Suprapubic skin (tissue), 4 donors: ENCODE measurements at places on chromosomes 2 and 18. TPM values are rescaled to one million over a fixed set of nuclear protein-coding genes. Genes with fewer than 3 reads are reported as not detected.

Gene CIDEA
- 40.0 TPM for total RNA-seq

Gene RGPD8
- total RNA-seq, result 15.2 TPM

Gene IL36RN
- 73.9 TPM for total RNA-seq

Gene BOLL
- total RNA-seq, result not detected

Gene PLGLB2
- total RNA-seq, result 2.3 TPM

Gene IL1RL1
- total RNA-seq, result 1.3 TPM

Gene IWS1
- 33.8 TPM for total RNA-seq

Gene SLC16A14
- total RNA-seq, result 9.2 TPM

Gene ADAM23
- 0.24 TPM for total RNA-seq

Gene MC5R
- not detected for total RNA-seq

Gene PLEKHH2
- total RNA-seq, result 8.9 TPM

Gene TACR1
- 0.55 TPM for total RNA-seq

Gene PCARE
- total RNA-seq, result 0.08 TPM

Gene NEB
- total RNA-seq, result 19.1 TPM

Gene RIT2
- total RNA-seq, result not detected

Gene SERPINB12
- 14.8 TPM for total RNA-seq

Gene LIMS2
- total RNA-seq, result 21.1 TPM

Gene TUBA3E
- not detected for total RNA-seq

Gene KHK
- total RNA-seq, result 4.1 TPM

Gene UGT1A3
- total RNA-seq, result not detected

Gene FEV
- not detected for total RNA-seq

Gene UGT1A8
- total RNA-seq, result 0.47 TPM

Gene SERPINB13
- 17.3 TPM for total RNA-seq

Gene EPC2
- total RNA-seq, result 28.1 TPM

Gene LRRC30
- not detected for total RNA-seq

Gene NAGK
- total RNA-seq, result 122 TPM

Gene ADCYAP1
- total RNA-seq, result not detected

Gene EVX2
- total RNA-seq, result not detected

Gene BCL11A
- 76.3 TPM for total RNA-seq

Gene ANKRD62
- total RNA-seq, result not detected

Gene PRKCE
- 9.7 TPM for total RNA-seq

Gene LIMS4
- total RNA-seq, result not detected

Gene PLCD4
- total RNA-seq, result 1.4 TPM

Gene ALPP
- total RNA-seq, result not detected

Gene TLX2
- total RNA-seq, result not detected

Gene SLC38A11
- total RNA-seq, result 0.52 TPM
